Activated CD4-positive, alpha-beta T cell treated with anti-CD3 and anti-CD28 coated beads, Interleukin-2, Interleukin-6, amounts not matched to agents 100 ng/mL and 50 ng/mL, durations not matched to agents 16 hours and 8 hours (primary cell): ENCODE measurements at places on chromosomes 13 and 19.
A peak's percentile ranks its signal among the peaks of the same experiment; 100 is the strongest.

- peak; percentile 89 for DNase-seq
Observed at GRCh38 chr13:93794197-93794885, 567.7 kb downstream of the GPC6 start.

GRCh38 chr19:10535613-10536012 lies 8.1 kb upstream of the ATG4D start:
- no peak for DNase-seq

GRCh38 chr13:84255226-84255797 lies 373.0 kb upstream of the SLITRK1 start:
- DNase-seq: no peak

DNA sequence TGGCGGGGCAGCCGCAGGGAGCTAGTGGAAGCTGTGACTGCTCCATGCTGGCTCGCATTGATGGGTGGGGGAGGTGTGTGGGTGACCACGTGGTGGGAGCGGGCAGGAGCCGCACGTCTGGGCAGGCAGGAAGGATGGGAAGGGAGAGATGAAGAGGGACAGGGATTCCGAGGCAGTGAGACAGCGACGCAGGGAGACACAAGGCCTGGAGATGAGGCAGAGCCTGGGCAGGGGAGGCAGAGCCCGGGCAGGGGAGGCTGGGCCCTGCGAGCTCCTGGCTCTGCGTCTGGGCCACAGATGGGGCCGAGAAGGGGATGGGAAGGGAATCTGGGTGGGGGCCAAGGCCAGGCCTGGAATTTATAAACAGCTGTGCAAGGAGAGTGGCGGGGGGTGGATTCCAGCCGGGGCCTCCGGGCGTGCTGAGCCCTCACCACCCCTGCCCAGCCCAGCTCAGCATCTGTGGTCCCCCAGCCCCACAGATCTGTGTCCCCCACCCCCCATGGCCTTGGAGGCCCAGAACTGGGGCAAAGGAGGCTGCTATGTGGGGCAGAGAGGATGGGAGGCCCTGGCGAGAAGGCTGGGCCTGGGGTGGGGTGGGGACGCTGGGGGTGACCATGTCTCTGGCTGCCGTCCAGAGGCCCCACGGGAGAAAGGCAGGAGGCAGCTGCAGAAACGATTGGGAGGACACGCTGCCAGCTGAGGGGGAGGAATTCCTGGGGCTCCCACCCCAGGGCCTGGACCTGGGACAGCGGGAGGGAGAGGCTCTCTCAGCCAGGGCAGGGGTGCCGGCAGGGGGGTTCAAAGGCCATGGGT lies 6.0 kb downstream of the EHD2 start:
- DNase-seq: no peak

DNA sequence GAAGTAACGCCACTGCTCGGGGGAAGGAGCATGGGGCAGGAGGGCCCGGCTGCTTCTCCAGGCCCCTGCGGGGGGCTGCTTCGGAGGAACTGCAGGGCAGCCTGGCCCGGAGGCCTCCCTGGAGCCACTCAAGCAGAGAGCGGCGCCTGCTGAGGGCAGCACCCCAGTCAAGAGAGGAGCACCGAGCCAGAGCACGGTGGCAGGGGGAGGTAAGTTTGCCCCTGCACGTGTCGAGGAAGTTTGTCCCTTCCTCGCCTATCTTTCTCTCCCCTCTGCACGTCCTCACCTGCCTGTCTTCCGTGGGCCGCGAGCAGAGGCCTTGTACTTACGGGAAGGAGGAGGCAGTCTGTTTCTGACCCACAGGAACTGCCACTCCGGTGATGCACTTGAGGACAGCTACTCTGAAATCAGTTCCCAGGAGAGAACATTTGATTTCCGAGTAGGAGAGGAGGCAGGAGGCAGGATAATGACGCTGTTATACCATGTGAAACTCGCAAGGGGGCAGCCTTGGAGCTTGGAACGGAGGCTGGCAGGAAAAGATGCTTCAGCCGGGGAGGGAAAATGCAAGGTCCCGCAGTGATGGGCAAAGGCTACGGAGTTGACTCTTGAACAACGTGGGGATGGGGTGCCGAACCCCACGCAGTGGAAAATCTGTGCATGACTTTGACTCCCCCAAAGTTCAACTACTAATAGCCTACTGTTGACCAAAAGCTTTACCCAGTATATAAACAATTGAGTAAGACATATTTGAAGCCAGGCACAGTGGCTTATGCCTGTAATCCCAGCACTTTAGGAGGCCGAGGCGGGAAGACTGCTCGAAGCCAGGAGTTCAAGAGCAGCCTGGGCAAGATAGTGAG lies 5.0 kb downstream of the FFAR1 start:
- peak; percentile 80 for DNase-seq

DNA sequence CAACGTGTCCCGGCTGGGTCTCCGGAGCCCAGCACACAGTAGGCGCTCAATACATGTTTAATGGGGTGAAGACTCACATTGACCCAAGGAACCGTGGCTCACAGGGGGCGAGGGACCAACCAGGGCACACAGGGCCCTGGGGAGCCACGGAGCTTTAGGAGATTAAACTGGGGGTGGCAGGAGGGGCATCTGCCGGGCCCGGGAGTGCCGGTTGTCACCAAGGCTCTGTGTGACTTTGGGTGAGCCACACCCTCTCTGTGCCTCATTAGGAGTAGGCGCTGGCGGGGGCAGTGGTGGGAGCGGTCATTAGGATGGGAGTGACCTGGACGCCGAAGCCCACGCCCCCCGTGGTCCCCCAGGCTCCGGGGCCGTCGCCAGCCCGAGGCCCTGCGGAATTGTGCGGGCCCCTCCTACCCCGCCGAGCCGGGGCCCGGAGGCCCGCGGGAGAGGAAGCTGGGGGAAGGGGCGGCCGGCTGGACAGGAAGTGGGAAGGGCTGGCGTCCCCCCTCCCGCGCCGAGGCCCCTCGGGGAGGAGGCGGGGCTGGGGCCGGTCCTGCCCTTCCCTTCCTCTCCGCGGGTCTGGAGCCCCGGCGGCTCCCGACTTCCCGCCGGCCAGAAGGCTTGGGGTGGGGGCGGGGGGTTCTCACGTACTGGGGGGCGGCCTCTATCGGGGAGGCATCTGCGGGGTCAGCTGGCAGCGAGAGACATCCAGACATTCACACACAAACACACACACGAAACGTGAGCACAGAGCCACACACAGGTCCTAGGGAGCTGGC lies 1.8 kb upstream of the SSBP4 start:
- DNase-seq: peak; percentile 71
